ENCODE measurements at places on chromosomes 6 and 20.
A peak's percentile ranks its signal among the peaks of the same experiment; 100 is the strongest.

DNA sequence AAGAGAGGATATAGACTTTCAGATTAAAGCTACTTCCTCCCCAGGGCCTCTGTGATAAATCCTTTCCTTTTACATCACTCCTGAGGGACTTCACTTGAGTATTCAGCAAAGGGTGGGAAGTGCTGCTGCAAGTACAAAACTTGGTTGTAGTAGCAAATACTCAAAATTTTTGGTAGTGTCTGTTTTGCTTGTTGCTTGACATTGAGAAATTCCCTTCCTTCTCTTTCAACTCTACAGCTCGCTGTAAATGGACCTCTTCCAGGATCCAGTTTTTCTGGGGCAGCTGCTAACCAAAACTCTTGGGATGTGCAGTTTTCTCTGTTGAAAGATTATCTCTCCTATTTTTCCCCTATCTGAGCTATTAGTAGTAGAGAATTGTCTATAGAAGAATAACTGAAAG, 472.0 kb downstream of the CD109 start:
- DNase-seq = no peak

- no peak for DNase-seq
These were observed 7.6 kb downstream of the ADGRG6 start for GRCh38 chr6:142309426-142309825.

DNA sequence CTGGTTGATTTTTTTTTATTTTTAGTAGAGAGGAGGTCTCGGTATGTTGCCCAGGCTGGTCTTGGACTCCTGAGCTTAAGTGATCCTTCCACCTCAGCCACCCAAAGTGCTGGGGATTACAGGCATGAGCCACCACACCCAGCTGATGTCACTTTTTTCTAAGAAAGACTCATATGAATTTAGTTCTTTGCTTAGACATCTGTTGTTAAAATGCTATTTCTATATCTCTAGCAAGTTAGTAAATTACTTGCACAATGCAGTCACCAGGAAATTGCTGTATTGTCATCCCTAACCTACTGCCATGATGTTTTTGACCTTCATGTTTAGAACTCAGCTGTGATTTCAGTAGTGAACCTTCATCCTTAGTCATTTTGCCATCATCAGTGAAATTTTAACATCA, 5.7 kb downstream of the KDM1B start:
- DNase-seq = no peak

DNA sequence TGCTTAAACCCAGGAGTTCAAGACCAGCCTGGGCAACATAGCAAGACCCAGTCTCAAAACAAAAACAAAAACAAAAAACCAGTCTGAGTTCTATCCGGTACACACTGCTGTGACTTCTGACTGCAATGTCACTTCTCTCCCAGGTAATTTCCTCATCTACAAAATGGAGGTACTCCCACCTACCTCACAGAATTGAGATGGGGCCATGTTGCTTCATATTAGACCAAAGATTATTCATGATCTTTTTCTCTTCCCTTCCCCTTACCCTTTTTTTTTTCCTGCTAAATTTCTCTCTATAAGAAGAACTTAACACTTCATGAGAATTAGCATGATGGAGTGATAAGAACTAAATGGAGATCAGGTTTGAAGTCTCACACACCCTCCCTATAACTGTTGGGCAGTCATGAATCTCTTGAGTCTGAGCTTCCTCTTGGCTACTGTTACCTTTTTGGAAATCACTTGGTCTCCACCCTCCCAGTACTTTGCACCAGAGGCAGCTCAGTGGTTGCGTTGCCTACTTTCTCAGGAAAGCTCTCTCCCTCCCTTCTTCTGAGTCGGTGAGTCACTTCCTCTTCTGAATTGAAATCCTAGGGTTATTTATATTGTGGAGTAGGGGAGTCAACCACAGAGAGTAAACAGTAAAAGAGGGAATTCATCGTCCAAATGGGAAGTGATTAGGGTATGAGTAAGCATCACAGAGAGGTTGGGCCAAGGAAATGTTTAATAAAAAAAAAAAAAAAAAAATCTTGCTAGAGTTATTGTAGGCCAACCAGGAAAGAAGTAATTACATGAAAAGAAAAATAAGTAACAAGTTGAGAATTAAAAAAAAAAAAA, 59.9 kb upstream of the MAP7 start:
- DNase-seq = no peak

DNA sequence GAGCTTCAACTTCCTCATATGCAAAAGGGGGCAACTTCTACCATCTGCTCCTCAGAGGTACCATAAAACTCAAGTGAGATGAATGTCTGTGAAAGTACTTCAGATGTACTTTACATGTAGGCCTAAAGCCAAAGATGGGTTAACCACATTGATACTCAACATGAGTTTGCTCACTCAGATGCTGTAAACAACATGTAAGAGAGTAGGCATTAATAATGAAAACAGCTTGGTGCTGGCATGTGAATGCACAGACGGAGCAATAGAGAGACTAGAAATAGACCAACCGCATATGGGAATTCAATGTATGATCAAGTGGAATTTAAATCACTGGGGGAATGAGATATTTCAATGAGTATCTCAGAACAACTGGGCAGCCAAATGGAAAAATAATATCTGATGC, 143.8 kb upstream of the CDYL start:
- no peak for DNase-seq

GRCh38 chr20:53032046-53032445, 59.9 kb downstream of the TSHZ2 start:
- no peak for DNase-seq

GRCh38 chr6:37500294-37500608, 558 bp upstream of the CCDC167 start:
- no peak for DNase-seq

- no peak for DNase-seq
These were observed 2.3 kb downstream of the PEDS1 start for GRCh38 chr20:50151034-50151743.

- no peak for DNase-seq
These were observed 86.1 kb upstream of the BACH2 start for GRCh38 chr6:90382760-90383159.

GRCh38 chr20:38055294-38055693, 21.7 kb downstream of the RPRD1B start:
- no peak for DNase-seq

DNA sequence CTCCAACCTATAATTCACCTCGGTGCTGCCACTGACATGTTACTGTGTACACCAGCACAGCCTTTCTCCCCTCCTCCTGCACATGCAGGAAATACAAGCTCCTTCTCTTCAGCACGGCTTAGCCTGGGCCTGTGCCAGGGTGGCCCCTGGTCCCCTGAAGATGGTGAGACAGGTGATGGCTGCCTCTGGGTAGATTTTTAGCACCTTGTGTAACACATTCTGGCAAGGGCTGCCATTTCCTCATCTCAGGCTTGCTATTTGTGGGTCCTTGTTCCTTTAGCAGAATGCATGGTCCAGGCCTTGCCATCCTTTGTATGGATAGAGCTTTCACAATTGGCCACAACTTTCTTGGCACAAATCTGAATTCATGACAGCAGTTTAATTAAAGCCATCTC, 151.3 kb downstream of the CDC5L start:
- DNase-seq = peak; percentile 7

DNA sequence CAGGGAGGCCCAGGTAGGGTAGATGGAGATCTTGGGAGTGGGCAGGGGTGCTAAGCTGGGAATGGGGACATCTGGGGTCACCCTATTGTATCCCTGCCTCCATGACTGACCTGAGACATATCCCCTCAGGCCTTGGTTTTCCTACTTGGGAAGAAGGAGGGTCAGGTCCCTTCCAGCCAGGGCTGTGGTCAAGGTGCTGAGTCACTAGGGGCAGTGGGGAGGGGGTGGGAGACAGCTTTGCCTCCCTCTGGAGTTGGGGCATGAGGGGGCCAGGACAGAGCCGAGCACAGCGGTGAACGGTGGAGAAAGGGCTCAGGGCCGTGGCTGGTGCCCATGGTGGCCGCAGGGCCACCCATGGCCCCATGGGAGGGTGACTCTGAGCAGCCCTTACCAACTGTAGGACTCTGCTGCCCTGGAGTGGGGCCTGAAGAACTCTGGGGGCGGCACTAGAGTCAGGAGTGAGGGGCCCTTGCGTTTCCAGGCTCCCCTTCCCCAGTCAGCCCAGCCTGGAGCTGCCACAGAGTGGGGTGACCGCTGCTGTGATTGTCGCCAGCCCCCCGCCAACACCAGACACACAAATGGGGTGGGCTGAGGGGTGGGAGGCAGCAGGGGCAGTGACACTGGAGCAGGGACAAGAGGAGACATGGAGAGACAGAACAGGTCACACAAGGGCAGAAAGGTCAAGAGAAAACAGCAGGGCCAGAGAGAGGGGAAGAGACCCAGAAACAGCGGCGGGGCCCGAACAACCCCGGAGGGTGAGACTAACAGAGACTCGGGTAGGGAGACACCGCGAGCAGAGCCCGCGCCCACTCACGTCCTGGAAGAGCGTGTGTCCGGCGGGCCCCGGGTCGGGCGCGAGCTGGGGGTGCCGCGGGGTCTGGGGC, 576 bp downstream of the NECAB3 start:
- DNase-seq = peak; percentile 51

GRCh38 chr6:132780770-132781371, 17.6 kb downstream of the SLC18B1 start:
- DNase-seq = no peak

GRCh38 chr6:41527721-41528408, 18.3 kb upstream of the FOXP4 start:
- no peak for DNase-seq

GRCh38 chr20:41361757-41362747, 4.6 kb downstream of the EMILIN3 start:
- DNase-seq = no peak

DNA sequence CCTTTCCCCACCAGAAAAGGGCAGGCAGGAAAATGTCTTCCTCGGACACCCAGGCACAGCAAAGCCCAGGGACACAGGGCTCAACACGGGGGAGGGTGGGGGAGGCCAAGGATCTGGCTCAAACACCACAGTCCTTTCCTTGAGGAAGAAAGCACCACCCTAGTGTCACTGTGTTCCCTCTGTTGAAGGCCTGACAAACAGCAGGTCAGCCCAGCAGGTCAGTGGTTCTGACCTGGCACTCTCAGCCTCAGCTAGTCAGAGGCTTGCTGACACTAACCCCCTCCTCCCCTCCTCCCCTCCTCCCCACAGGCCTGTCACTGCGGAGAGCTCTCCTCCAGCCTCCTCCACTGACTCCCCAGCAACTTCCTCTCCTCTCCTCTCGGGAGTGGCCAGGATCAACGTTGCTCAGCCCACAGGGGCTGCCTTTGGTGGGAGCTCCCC, 239.6 kb downstream of the LRFN2 start:
- DNase-seq = peak; percentile 5

DNA sequence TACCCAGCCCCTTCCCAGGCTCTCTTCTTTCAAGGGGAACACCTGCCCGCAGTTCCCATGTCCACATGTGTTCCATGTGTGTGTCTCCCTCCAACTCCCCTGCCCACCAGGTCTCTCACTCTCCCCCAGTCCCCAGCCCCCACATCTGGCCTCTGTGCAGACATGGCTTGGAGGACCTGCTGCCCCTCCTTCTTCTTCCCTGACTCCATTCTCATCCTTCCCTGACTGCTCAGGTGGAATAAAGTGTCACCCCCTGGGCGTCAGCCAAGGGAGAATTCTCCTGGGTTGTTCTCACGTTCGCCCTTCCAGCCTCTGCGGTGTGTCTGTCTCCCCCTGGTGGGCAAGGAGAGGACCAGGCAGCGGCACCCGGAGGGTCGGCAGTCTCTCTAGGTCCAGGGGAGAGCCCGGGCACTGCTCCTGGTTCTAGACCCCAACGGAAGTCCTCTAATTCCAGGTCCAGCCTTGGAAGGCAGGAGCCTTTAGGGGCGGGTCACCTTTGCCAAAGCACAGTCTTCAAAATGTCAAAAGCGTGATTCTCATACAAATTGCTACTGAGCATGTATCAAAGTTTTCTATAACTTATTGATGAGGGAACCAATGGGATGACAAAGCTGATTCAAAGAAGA, 50.5 kb downstream of the EBF4 start:
- DNase-seq = peak; percentile 82

- DNase-seq = no peak
These were observed 6.4 kb downstream of the ADGRF5 start for GRCh38 chr6:46915380-46915779.

GRCh38 chr6:105433723-105434122, 30.8 kb upstream of the PREP start:
- DNase-seq = no peak

GRCh38 chr6:74768120-74768519, 437.7 kb downstream of the COL12A1 start:
- DNase-seq = no peak

DNA sequence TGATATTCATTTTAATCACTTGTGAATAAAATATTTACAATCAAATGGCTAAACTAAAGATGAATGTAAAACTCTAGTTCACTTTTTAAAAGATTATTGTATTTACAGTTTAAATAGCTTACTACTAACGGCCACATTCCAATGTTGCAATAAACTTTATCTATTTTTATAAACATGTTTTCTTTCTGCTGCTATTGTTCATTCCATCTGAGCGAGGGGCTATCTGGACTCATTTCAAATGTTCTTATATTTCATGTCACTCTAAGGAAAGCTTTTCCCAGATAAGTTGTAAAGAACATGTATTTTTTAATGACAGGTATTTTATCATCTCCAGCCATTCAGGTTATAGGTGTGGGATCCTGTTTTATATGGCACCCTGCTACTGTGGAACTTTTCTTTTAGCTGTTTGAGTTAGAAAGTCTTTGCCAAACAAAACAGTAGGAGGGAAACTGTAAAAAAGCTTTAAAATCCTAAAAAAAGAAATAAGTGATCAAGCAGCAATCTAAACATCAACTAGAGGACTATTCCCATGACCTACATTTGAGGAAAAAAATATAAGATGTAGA, 42.5 kb downstream of the HMGCLL1 start:
- no peak for DNase-seq

DNA sequence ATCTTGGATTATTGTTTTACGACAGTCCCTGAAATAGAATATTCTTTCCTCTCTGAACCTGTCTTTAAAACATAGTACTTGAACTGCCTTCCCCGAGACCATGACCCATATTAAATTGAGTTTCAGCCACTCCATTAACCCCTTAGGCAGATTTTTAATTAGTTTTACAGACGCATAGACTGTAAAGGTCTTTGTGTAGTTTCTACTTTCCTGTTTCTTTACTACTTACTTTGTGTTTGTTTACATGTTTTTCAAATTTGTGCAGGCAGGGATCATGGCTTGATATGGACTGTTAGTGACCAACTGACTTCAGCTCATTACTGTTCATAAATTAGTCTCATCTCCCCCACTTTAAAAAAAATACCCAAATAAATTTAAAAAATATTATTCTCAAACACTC, 53.8 kb downstream of the FYN start:
- DNase-seq = no peak

DNA sequence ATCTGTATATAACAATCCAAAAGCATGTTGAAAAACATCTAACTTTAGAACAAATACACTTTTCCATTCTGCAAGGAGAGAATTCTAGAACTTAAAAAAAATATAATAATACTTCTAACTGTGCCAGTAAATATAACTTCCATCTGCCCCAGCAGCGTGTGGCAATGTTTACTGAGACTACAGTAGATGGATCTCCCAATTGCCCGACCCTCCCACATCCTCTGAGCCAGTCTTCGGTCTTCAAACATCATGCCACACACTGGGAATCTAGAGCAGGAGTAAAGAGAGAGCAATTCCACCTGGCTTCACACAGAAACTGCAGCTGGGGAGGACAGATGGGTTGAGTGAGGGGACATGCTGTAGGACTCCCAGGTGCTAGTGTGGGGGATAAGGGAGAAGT, 121.3 kb upstream of the NHSL1 start:
- no peak for DNase-seq

- no peak for DNase-seq
These were observed 15.1 kb upstream of the RTF2 start for GRCh38 chr20:56453352-56453751.

GRCh38 chr6:133131621-133132465, 109.3 kb upstream of the EYA4 start:
- DNase-seq = no peak

GRCh38 chr6:105251689-105252088, 71.9 kb upstream of the POPDC3 start:
- DNase-seq = no peak

Data from stimulated activated CD8-positive, alpha-beta memory T cell treated with anti-CD3 and anti-CD28 coated beads, Interleukin-4, amount 100 ng/mL, for 48 hours (primary cell).